ENCODE measurements at places on chromosomes 11 and 22.

DNA sequence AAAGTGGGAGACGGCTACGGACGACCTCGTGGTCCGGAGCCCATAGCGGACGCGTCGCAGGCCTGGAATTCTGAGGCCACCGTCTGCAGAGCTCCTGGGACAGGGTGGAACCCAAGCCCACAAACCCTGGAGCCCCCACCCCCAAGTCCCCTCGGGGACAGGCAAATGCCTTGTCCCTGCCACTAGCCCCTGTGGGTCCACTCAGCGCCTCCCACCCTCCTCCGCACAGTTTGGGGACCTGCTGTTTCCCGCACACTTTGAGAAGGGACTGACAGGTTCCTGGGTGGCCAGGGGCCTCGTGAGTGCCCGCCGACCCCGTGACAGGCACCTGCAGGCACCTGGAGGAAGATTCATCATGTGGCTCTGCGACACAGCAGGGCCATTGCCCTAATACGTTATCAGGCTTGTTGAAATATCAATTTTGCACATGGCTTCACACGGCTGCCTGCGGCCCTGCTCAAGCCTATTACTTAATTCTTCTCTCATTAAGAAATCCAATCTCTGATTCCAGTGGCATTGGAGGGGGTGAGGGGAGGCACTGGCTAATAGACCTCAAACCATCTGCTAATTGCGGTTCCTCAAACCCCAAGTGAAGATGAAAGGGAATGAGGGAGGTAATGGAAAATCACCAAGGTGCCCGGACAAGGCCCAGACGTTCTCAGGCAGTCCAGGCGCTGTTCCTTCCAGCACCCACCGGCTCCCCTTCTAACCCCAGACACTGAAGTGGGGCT, 672.5 kb downstream of the BRD1 start:
- no peak for DNase-seq

DNA sequence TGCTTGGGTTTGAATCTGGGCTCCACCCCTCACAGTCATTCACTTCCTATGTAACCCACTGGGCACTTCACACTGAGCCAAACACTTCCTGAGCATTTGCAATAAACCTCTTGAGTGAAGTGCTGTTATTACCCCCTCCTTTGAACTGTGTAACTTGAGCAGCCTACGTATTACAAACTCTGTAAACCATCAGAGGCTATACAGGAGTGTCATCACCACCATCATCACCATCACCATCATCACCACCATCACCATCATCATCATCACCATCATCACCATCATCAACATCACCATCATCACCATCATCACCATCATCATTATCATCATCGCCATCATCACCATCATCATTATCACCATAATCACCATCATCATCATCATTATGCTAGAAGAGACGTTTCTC, 18.4 kb downstream of the RTL6 start:
- no peak for DNase-seq

- no peak for DNase-seq
These were observed 37.4 kb downstream of the PPME1 start for GRCh38 chr11:74208507-74208906.

DNA sequence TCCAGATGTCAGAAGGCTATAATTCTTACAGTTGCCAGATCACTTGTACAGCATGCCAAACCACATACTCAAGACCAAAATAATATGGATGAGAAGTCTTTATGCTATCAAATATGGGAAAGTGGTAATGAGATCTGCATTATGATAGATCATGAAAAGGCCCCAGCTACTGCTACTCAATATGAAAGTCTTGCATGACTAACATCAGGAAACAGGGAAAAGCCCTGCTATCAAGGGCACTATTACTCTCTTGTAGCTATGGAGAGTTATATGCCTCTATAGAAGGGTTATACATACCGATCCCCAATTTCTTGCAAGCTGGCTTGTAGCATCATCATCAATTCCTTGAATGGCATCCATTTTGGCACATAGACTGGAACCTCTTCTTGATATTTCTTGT, 30.2 kb upstream of the TMPRSS5 start:
- DNase-seq = no peak

GRCh38 chr22:17964643-17965042, 59.7 kb downstream of the MICAL3 start:
- DNase-seq = no peak

Data from NCI-H1092 (cell line).